ENCODE measurements at places on chromosomes 11 and 22. TPM values are rescaled to one million over a fixed set of nuclear protein-coding genes. Genes with fewer than 3 reads are reported as not detected.

GRCh38 chr11:125227151-125227550 lies 62.6 kb downstream of the PKNOX2 start:
- ATAC-seq = no peak

The AHNAK gene
- 155 TPM for total RNA-seq

GRCh38 chr11:12330485-12331231 lies 46.7 kb upstream of the PARVA start:
- ATAC-seq = no peak

DNA sequence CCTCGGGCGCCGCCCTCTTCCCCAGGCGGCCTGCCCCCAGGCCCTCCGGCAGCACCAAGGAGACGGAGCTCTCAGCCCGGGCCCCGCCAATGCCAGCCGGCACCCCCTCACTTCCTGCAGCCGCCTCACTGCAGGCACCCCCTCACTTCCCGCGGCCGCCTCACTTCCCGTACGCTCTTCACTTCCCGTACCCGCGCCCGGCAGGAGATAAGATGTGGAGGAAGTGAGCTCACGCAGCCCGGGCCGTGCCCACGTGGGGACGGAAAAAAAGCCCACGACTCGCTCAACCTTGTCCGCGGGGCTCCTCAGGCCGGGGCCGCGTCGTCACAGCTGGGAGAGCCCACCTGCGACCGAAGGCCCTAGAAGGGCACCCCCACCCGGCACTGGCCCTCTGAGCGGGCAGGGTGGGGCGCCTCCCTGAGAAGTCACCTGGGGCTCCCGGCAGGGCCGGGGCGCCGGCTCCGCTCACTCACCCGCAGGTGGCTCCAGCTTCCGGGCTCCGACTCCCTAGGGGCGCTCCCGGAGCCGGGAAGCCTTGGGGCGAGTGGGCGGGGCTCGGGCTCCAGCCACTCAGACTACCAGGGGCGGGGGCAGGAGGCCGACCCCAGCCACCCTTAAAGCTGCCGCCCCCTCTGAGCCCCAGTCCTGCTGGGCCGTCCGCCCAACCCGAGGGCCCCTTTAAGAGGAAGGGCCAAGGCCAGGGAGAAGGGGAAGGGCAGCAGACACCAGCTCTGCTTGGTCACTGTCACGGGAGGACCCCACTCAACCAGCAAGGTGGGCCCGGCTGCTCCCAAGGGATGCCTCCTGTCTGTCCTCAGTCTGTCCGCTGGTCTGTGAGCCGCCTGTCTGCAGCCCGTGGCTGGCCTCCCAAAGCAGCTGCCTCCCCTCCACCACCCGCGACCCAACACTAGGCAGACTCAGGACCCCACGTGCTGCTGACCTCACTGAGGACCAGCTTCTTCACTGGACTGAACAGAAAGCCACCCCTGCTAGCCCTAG lies 31.4 kb downstream of the PISD start:
- peak; percentile 86 for ATAC-seq

The NPTXR gene
- 0.82 TPM for total RNA-seq

The KRTAP5-7 gene
- total RNA-seq = not detected

The CALCA gene
- total RNA-seq = not detected

GRCh38 chr11:37110385-37110784 lies 512.3 kb upstream of the RAG2 start:
- no peak for ATAC-seq

- ATAC-seq = no peak
These were observed 13.7 kb downstream of the RASD2 start for GRCh38 chr22:35554297-35554845.

The AQP11 gene
- 0.48 TPM for total RNA-seq

DNA sequence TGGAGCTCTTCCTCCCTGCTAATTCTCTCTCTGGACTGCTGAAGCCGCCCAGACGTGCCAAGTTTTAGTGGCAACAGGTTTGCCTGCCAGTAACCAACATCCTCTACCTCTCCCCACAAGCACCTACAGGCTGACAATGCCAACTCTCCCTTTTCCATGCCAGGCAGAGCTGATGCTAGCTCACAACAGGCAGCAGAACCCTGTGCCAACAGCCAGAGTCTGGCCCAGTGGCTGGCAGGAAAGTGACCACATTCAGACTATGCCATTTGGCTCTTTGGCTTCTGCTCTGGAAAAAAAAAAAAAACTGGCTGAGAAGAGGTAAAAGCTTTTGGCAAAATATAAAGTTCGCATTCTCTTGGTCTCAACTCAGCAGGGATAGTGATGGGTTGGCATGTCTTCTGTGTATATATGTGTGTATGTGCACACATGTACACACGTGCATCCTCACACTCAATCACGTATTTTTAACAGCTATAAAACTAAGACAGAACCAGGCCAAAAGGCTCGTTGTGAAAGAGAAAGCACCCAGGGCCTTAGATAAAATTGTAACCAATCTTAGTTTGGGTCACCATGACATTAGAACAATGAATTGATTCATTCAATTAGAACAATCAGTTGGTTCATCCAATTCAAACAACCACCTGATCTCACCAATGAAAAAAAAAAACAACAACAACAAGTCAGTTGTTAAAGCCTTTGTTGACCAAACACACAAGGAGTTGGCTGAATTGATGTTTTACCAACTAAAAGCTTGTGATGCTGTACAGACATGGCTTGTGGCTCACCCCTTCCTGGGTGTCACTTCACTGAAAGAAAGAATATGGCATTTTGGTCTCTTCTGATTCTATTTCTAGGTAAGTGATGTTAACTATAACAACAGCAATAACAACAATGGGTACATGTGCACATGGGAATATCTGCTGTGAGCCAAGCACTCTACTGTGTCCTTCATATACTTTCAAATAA lies 48.6 kb downstream of the TRIM29 start:
- ATAC-seq = no peak

The IFTAP gene
- 1.3 TPM for total RNA-seq

DNA sequence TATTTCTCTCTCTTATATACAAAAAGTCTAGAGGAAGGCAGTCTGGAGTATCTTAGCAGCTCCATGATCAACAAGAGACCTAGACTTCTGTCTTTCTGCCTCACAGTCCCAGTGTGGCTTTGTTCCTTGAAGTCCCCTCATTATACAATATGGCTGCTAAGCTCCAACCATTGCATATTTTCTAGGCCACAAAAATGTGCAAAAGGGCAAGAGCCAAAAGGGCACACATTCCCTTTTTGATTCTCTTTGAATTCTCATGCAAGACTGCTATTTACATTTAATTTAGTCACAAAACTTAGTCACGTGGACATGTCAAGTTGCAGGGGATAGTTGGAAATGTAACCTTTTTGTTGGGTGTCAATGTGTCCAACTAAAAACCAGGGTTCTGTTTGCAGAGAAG lies 64.2 kb upstream of the OLFML1 start:
- ATAC-seq = no peak

Measured in activated T-helper 17 cell treated with anti-CD3 and anti-CD28 coated beads, Interleukin-2, amount 50 U/mL, for 72 hours (primary cell).